ENCODE measurements at places on chromosomes 7 and 10. TPM values are rescaled to one million over a fixed set of nuclear protein-coding genes. Genes with fewer than 3 reads are reported as not detected.

DNA sequence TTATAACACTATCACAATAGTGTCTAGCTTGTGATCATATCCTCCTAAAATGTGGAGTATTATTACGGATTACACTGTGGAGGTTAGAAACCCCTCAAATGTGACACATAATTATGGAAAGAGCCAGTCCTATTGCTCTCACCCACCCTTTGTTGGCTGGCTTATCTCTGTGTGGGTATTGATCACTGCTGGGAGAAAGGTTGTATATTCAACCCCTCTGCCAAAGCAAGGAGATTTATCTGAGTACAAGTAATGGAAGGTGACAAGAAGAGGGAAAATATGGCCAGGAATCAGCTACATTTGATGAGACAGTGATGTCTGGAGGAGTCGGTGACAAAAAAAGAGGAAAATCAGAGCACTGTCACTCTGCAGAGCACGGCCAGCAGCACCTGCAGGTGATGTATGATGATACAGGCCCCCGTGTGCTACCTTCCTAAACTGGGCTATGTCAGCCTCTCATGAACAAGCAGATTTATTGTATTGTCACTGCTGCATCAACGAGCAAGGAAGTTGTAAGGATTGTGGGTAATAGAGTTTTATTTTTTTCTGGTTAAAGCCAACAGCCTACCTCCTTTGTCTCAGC, 235.3 kb downstream of the PHF14 start:
- no peak for DNase-seq

- no peak for DNase-seq
These were observed 854 bp downstream of the MTG1 start for GRCh38 chr10:133394801-133395221.

DNA sequence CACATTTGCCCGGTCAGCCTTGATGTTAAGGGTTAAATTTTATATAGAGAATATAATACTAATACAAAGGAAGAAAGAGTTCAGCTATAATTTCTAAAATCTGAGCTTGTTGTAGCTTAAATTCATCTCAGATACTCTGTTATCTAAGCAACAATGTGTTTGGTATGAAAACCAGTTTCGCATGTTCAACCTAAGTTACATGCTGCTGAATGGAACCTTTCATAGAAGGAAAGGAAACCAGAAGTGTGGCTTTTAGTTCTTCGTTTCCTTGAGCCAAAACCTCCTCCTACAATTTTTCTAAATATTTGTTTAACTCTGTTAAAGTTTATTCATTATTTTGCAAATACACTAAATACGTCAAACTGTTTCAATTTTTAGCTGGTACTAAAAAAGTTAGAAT, 18.5 kb downstream of the AGR2 start:
- DNase-seq, result no peak

- DNase-seq, result peak; percentile 69
These were observed 70.9 kb downstream of the ATXN7L1 start for GRCh38 chr7:105805447-105806019.

GRCh38 chr7:8418629-8419245, 14.7 kb upstream of the NXPH1 start:
- peak; percentile 90 for DNase-seq

GRCh38 chr7:98193474-98194180, 17.6 kb upstream of the BHLHA15 start:
- no peak for DNase-seq

- DNase-seq, result no peak
These were observed 10.2 kb downstream of the SCD start for GRCh38 chr10:100357059-100357858.

- no peak for DNase-seq
These were observed 1224.6 kb upstream of the LRRTM3 start for GRCh38 chr10:65701168-65701776.

DNA sequence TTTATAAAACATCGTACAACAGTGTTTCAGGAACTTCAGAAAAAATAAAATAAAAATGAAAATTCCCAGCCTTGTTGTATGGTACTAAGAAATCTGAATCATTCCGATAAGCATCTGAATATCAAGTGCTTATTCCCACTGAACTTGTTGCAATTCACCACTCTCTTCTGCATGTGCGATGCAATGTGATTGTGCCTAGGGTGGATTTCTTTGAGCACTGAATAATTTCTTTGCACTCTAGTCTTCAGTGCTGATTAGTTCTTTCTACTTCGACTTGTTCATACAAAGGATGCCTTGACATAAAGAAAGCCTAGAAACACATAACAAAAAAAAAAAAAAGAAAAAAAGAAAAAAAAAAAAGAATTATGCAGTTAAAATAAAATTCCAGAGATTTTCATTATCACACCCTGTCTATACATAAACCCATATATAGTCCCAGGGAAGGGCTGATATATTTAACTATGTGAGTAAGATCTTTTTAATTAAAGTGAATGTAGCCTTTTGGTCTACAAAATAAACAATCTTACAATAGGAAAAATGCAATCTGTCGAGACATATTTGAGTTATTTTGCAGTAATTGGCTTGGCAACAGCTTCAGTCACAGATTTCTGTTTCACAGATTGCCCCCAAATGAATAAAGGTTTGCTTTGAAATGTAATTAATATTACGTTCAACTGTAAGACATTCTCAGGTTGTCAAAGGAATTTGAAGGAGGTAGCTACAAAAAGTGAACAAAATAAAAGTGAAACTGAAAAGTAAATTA, 1118.9 kb upstream of the CELF2 start:
- DNase-seq, result no peak

- peak; percentile 63 for DNase-seq
These were observed 39.2 kb downstream of the ENO4 start for GRCh38 chr10:116888380-116889055.

- DNase-seq, result no peak
These were observed 30.1 kb downstream of the AFAP1L2 start for GRCh38 chr10:114374053-114374791.

DNA sequence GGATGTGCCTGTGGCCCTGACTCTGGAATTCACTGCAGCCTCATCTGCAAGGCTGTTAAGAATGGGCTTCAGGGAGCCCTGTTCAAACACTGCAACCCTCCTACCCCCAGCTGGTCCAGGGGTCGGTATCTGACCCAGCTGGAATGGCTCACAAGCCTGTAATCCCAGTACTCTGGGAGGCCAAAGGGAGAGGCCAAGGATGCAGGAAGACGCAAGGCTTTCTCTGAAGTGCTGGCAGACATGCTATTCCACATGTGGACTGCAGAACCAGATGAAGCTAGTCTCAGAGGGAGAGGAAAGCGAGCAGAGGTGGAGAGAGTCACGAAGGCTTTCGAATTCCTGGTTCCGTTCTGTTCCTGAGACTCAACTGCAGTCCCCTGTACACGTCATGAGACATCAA, 45.0 kb downstream of the ESYT2 start:
- DNase-seq, result no peak

GRCh38 chr10:128877141-128877540, 589.9 kb upstream of the MGMT start:
- no peak for DNase-seq

DNA sequence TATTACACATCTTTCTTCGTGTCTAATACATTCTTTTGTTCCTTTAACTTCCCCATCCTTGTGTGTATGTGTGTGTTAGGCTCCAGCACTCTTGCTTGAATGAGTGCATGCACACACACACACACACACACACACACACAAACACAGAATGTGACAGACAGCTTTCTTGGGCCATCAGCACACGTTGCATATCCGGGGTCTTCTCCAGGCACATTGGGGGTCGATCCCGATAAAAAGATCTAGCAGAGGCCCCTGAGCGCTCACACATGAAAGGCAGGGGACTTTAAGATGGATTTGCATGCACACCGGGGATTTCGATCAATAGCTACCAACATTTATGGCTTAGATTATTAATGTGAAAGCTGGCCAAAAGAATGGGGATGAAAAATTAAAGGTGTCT, 4.5 kb downstream of the SKIDA1 start:
- DNase-seq, result no peak

DNA sequence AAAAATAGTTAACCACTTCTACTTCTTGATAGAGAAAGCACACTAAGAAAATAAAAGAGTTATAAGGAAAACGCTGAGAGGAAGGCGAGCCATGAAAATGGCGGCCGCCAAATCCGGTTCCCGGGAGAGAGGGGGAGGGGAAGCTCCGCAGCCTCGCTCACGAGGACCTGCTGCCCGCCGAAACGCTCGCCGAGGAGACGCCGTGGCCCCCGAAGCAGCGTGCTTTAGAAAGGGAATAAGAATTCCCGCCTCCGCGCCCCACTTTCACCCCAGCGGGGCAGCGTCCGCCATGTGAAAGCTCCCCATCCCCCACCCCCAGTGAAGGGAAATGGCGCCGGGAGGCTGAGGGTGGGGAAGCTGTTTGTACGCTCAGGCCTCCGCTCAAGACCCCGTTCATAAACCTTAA, 505 bp downstream of the HNRNPA2B1 start:
- DNase-seq, result peak; percentile 73

DNA sequence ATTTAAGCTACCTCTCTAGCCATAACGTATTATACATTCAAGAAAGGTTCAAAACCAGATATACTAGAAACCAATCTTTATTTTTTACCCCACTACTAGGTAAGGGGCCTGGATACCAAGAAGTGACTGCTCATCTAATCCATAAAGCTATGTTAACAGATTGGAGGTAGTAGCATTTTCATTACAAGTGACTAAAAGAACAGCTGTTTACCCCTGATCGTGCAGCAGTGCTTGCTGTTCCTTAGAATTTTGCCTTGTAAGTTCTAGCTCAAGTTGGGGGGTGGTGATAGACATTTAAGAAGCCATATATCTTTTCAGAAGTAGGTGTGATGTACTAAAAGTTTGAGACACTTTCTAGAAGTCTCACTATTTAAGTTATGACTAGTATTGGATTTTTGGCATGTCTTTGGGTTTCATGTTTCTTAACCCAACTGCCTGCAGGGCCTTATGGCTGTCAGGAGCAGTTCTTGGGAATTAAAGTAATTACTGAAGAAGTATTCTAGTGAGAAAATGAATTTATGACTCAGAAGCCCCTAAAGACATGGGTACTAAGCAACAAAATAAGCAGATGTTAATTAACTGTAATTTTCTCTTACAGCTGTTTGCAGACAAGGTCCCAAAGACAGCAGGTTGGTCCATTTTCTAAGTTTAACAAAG, 2.3 kb downstream of the PPIA start:
- no peak for DNase-seq

GRCh38 chr7:135380351-135380750, 129.6 kb downstream of the CNOT4 start:
- DNase-seq, result no peak

DNA sequence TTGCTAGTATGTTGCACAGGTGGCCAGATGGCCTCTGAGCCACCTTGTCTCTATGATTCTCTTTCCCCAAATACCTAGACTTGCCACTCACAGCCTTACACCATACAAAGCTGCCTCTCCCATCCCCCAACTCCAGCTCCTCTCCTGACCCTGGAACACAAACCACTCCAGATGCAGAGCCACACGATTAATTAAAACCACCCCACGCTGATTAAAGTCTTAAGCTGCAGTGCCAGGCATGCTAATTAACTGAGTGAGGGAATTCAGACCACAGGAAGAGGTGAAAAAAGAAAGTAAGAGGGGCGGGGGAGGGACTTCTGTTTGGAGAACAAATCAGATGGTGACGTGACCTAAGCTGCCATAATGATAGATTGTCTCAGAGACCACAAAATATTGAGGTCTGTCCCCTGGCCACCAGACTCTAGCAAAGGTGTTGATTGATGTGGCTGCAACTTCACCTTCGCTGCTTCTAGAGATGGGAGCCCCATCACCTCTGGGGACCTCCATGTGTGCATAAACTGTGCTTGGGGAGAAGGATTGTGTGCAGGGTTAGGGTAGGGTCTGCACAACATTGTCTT, 331.3 kb downstream of the PLXNA4 start:
- DNase-seq, result no peak

DNA sequence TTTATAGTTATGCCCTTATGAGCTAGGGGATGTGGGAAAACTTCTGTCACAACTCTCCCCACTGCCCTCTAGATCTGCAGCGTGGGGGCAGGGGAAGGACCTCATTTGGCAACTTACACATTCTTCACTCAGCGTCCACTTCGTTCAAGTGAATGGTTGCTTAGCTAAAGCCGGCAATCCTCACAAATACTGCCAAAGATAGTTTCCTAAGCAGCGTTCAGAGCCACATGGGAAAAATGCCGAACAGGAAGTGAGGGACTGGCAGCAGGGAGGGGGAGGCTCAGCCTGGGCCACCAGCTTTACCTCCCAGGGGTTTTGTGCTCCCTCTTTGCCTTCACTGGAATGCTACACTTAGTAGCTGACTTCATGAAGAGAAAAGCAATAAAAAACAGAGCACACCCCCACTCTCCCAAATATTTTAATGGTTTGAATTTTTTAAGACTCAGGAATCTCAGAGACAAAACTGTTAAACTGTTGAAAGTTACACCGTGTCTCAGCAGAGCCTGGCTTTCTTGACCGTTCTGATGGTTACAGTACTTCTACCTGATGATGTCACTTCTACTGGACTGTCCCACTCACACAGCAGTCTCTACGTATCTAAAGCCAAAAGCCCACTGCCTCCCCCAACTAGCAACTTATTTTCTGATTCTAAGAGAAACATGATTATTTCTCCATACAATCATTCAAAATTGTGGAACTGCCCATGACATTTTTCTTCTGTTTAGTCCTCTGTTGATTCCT, 10.4 kb downstream of the GRM3 start:
- DNase-seq, result peak; percentile 60

- no peak for DNase-seq
These were observed 103.6 kb downstream of the PARD3 start for GRCh38 chr10:34711500-34711899.

DNA sequence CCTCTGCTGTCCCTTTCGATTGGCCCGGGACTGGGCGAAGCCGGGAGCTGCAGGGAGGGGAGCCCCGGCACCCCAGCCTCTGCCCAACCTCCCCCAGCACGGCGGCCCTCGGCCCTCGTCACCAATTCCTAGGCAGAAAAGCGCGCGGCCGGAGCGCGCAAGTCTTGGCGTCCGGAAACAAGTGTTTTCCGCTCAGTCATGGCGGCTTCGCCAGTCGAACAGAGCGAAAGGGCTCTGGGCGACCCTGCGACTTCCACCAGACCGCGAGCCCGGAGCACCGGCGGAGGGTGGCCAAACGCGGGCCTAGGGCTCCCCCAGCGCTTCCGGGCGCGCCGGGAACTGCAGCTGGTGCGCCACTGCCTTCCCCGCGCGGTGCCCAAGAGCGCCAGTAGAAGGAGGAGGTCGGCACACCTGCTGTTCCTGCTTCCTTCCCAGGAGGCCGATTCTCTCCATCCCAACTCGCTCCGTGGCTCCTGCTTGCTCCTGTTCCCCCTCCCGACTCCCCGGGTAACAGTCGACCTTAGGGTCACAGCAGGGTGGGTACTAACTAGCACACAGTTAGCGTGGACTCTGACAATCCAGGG, 729.9 kb downstream of the ZWINT start:
- peak; percentile 91 for DNase-seq

Gene SLC39A12
- not detected for total RNA-seq

Gene TMEM176B
- total RNA-seq, result 0.47 TPM

Gene PNLIPRP2
- total RNA-seq, result not detected

Gene ZNF727
- not detected for total RNA-seq

Gene ADRA2A
- total RNA-seq, result 2.5 TPM

Gene ADIRF
- total RNA-seq, result not detected

Gene MRPS33
- 23.1 TPM for total RNA-seq
